ENCODE measurements at places on chromosomes 4 and X.

DNA sequence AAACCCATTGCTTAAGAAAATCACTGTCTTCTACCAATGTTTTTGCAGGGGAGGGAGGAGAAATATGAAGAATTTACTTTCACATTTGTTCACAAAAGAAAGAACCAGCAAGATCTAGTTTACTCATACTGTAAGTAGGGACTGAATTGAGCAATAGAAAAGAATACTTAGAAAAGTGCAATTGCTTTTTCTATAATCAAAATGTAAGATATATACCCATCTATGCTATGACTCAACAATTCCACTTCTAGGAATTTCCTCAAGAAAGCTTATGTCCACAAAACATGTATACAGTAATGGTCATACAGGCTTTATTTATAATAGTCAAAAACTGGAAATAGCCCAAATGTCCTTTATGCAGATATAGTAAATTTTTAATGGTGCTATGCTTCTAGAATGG, 196.4 kb downstream of the LRBA start:
- no peak for DNase-seq

- DNase-seq = no peak
Observed at GRCh38 chr4:55604996-55605395, 13.0 kb upstream of the PDCL2 start.

GRCh38 chr4:10106421-10107039, 10.1 kb downstream of the WDR1 start:
- no peak for DNase-seq

DNA sequence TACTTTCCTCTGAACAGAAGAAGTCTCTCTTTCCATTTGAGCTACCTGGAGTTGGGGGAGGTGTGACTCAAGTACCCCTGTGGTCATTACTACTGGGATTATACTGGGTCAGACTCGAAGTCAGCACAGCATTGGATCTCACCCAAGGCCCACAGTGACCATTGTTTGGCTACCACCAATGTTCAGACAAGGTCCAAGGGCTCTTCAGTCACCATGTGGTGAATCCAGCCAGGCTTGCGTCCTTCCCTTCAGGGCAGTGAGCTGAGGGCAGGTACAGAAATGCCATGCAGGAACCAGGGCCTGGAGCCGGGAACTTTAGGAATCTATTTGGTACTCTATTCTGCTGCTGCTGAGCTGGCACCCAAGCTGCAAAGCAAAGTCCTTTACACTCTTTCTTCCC, 5.5 kb upstream of the SLC4A4 start:
- no peak for DNase-seq

- DNase-seq = no peak
Observed at GRCh38 chrX:136899221-136899620, 18.7 kb upstream of the RBMX start.

GRCh38 chr4:148068065-148068911, 336.4 kb downstream of the ARHGAP10 start:
- DNase-seq = no peak

- DNase-seq = no peak
Observed at GRCh38 chr4:152735396-152735859, 44.1 kb downstream of the TIGD4 start.

DNA sequence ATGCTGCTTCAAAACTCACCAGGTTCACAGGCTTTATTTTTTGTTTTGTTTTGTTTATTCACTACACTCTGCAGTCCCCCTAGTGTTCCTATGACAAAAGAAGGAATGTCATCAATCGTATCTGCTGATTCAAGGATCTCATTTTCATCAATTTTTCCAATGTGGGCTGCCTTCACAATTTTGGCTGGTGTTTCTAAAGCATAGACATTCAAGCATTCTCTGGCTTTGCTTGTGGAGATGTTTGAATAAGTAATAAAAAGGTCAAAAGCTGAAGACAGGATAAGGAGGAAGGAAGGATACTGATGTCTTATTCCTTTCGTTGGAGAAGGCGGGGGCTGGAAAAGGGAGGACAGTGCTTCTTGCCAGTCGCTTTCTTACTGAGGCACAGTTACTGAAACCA, 12.2 kb upstream of the KCNIP4 start:
- no peak for DNase-seq

GRCh38 chrX:40331762-40332161, 234.0 kb upstream of the BCOR start:
- no peak for DNase-seq

DNA sequence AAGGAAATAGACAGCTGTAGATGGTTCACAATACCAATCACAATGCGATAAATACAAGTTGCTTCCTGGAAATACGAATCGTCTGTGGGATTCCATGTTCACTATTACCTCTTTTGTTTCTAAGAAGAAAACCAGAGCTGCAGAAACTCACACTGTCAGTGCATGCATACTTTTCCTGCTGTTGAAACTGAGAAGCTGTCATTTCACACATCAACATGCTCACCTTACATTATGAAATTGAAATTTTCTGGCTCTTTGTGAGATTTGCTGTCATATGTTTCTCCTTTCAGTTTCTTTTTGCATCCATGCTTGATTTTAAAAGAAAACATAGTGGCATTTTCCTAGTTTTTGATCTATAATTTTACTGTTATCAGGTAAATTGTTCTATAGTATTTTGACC, 418.3 kb upstream of the HTR2C start:
- DNase-seq = no peak

- DNase-seq = no peak
Observed at GRCh38 chr4:185903205-185903604, 91.2 kb upstream of the SORBS2 start.

GRCh38 chr4:182547435-182547834, 304.2 kb downstream of the TENM3 start:
- DNase-seq = no peak

GRCh38 chrX:81527881-81528440, 326.1 kb downstream of the SH3BGRL start:
- no peak for DNase-seq

DNA sequence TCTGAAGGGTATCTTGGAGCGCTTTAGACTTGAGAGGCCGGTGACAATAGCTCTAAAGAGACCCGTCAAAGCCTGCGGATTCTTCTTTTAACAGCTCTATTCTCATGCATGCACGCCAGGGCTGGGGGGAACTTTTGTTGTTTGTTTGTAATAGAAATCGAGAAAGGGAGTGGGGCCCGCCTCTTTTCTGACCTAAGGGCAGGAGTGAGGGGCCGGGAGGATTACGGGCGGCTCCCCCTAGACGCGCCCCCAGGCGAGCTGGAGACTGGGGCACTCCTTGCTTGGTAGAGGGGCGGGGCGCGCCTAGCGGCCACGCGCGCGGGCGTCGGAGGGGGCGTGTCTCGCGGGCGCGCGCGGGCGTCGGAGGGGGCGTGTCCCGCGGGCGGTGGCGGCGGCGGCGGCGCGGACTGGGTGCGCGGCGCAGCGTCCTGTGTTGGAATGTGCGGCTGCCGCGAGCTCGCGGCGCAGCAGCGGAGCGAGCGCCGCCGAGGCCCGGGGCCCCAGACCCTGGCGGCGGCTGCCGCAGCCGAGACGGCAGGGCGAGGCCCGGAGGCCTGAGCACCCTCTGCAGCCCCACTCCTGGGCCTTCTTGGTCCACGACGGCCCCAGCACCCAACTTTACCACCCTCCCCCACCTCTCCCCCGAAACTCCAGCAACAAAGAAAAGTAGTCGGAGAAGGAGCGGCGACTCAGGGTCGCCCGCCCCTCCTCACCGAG, at the start of gene REST:
Gene REST (plus strand): TSS at position 412 of the 717 bp plus-strand sequence. CDS start 2,739 bp downstream, outside the sequence.
- peak; percentile 82 for DNase-seq

- no peak for DNase-seq
Observed at GRCh38 chr4:46392421-46392820, 2.5 kb upstream of the GABRA2 start.

GRCh38 chr4:145345401-145345800, 136.3 kb upstream of the SMAD1 start:
- no peak for DNase-seq

DNA sequence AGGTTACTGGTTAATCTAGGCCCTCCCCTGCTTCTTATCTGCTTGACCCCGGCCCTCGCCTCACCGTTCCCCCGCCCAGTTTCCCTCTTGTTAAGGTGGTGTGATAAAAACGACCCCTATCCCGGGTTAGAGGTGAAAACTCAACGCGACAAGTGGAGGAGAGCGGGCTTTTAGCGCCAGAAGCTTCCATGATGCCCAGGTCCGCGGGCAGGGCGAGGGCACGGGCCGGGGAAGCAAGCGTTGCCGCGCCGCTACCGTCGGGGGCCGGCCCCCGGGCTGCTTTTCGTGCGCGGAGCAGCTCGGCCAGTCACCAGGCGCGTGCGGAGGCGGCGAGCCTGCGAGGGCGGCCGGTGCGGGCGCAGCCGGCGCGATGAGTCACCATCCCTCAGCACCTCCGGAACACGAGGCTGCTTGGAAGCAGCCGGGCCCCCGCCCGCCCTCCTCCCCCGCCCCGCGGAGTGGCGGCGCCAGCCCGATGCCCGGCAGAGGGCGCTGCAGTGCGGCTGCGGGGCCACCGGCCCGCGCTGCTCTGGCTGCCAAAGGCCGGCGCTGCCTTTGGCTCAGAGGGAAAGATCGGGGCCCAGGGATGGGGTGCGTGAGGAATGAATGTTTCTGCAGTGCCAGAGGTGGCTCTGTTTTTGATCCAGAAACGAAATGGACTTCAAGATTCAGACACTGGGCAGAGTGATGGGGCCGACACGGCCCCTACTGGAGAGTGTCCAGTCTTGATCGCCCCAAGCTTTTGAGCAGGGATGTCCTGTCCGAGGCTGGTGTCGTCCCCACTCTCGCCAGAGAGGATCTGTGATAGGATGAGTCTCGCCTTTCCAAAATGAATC, 107.8 kb downstream of the NHSL2 start:
- DNase-seq = peak; percentile 74

GRCh38 chr4:9936129-9936644, 85.1 kb downstream of the SLC2A9 start:
- DNase-seq = no peak
